ENCODE measurements at places on chromosomes 5 and 9.
A peak's percentile ranks its signal among the peaks of the same experiment; 100 is the strongest.

DNA sequence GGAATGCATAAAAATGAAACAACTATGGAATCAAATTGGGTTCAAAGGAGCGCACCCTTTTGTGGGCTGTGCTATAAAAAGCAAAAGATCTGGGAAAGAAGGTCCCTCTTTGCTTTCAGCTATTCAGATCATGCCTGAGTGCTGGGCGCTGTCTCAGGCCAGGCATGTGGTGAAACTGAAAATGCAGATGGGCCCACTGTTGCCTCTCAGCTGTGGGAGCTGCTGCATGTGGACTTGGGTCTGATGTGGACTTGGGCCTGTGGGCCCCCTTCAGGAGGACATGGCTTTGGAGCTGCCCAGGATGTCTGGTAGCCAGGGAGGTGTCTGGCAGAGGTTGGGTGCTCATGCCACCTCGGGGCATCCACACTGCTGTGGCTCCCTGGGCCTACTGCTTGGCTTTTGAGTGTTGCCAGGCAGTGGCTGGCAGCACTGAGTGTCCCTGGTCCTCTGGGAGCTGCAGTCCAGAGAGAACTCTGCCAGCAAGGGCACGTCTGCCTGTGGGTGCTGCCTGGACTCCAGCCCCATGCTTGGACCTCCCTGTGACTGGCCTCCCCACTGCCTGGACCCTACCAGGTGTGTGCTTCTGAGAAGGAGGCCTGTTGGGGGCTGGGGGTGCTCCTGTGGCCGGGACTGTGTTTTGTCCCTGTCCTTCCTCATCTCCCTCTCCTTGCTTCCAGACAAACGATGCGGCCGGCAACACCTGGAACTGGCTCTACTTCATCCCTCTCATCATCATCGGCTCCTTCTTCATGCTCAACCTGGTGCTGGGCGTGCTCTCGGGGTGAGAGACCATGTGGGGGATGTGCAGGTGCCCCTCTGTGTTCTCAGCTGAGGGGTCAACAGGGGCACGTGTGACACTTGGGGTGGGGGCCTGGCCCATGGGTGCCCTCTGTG lies 74.3 kb downstream of the CACNA1B start:
- no peak for DNase-seq

- no peak for DNase-seq
These were observed 302.5 kb downstream of the TENT4A start for GRCh38 chr5:7015586-7016256.

GRCh38 chr5:36108758-36109460 lies 42.2 kb upstream of the UGT3A2 start:
- peak; percentile 37 for DNase-seq

DNA sequence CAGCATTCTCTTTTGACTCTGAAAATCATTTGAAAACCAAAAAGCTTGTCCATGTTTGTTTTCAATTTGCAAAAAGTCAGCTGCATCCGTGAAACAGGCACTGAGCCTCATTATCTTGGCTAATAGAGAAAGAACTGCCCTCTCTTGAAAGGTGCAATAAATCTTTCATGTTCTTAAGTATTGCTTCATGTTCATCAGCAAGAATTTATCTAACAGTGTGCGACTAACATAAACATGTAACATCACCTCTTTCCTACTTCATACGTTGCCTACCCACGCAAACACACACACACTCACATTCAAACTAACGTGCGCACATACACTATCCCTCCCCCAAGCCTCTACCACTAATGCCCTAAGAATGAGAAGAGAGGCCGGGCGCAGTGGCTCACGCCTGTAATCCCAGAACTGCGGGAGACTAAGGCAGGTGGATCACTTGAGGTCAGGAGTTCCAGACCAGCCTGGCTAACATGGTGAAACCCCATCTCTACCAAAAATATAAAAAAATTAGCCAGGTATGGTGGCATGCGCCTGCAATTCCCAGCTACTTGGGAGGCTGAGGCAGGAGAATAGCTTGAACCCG lies 629.7 kb upstream of the ZNF608 start:
- no peak for DNase-seq

GRCh38 chr5:31748458-31749172 lies 109.7 kb downstream of the PDZD2 start:
- no peak for DNase-seq

DNA sequence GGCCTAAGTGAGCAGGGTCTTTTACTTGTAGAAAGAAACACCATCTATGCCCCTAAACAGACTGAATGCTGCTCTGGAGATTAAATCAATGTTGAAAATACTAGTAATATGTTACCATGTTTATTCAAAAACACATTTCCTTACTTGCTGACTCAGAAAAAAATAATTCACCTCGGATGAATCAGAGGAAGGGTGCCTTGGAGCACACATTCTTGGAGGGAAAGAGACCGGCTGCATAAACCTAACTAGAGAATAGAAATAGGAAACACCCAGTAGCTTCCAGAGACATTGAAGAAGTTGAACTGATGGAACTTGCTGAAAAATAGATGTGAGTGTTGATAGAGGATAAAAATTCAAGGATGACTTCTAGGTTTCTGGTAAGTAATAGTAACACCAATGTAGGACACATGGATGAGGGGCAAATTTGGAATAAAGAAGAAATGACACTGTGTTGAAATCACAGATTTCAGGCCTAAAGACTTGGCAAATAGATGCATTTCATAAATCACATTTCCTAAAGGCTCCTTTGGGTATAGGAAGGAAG lies 76.9 kb upstream of the MINAR2 start:
- DNase-seq, result no peak

GRCh38 chr5:6466975-6467567 lies 18.4 kb downstream of the UBE2QL1 start:
- no peak for DNase-seq

- peak; percentile 73 for DNase-seq
These were observed 131.6 kb upstream of the NIPBL start for GRCh38 chr5:36744773-36745589.

DNA sequence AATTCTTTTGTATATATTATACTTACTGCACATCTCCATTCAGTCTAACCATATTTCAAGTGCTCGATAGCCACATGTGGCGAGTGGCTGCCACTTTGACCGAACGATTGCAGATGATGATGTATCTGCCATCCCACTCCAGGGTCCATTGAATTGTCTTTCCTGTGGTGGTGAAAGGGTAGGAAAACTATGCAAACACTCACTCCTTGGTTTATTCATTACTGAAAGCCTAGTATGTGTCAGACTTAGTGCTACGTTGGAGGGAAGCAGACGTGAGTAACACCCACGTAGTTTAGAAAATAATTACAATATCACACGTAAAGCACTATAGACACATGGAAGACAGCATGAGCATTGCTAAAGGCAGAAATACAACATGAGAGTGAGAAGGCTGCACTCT lies 353.7 kb downstream of the CSNK1G3 start:
- no peak for DNase-seq

DNA sequence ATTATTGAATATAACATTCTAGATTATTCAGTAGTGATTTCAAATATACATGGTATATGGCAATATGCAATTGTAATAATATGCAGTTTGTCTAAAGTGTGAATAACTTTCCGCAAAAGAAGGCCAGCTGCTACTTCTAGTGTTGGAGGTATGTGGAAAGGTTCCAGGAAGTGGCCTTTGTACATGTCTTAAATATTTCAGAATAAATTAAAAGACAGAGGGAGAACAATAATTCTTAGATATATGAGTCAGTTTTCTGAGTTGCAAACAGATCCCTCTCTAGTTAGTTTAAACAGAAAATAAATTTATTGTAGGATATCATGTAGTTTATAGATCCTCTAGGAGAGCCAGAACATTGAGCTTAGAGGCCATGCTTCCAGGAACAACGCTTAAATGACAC lies 210.8 kb upstream of the ELL2 start:
- no peak for DNase-seq

- DNase-seq, result no peak
These were observed 119.9 kb downstream of the FOXD1 start for GRCh38 chr5:73328640-73329039.

- DNase-seq, result no peak
These were observed 11.6 kb downstream of the ERP44 start for GRCh38 chr9:100087218-100087617.

- no peak for DNase-seq
These were observed 672.5 kb upstream of the RORB start for GRCh38 chr9:73824671-73825070.

GRCh38 chr5:154273963-154274827 lies 83.7 kb downstream of the GALNT10 start:
- DNase-seq, result no peak

GRCh38 chr9:75612205-75612604 lies 278.3 kb upstream of the PCSK5 start:
- no peak for DNase-seq

GRCh38 chr5:10235350-10235749 lies 14.3 kb downstream of the ATPSCKMT start:
- no peak for DNase-seq

DNA sequence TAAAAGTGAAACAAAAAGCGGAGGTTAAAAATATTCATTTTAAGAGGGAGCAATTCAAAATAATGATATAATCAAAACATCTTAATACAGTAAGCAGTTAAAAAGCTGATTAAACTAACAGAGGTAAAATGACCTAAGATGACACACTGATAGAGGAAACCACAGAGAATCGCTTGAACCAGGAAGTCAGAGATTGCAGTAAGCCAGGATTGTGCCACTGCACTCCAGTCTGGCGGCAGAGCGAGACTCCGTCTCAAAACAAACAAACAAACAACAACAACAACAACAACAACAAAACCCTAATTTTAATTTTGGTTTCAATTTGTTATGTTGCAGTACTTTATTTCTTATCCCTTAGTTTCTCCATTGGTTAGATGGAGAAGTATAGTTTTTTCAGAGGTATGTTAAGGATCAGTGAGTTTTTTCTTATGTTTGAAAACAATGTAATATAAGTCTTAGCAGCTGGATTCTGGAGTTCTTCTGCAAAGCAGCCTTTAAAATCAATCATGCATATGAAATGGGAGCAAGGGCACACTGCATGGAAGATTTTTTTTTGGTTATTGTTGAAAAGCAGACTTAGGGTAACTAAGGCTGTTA lies 58.5 kb downstream of the MLANA start:
- peak; percentile 46 for DNase-seq

GRCh38 chr9:69820955-69821788 lies 555 bp downstream of the CFAP95 start:
- no peak for DNase-seq

GRCh38 chr5:105905392-105905791 lies 1765.3 kb downstream of the EFNA5 start:
- DNase-seq, result no peak

- no peak for DNase-seq
These were observed 20.7 kb upstream of the MOCS2 start for GRCh38 chr5:53130266-53130665.

GRCh38 chr5:141570655-141571054 lies 48.1 kb downstream of the DIAPH1 start:
- DNase-seq, result no peak

DNA sequence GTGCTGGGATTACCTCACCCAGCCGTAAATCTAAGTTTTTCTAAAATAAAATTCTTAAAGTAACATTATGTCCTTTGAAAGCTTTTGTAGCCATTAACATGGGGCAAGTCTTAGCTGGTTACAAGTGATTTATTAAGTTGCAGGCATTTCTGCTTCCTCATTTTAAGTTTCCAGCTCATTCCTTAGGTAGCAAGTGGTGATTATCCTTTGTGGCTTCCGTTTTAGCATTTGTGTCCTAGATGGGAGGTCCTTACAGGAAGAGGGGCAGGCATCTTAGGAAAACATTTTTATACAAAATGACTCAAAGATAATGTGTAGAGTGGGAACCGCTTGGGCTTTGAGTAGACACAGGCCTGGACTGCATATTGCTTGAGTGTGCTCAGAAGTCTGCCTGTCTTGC lies 35.0 kb upstream of the ROPN1L start:
- DNase-seq, result no peak

- DNase-seq, result no peak
These were observed 762.8 kb upstream of the WWC1 start for GRCh38 chr5:167528651-167529050.

DNA sequence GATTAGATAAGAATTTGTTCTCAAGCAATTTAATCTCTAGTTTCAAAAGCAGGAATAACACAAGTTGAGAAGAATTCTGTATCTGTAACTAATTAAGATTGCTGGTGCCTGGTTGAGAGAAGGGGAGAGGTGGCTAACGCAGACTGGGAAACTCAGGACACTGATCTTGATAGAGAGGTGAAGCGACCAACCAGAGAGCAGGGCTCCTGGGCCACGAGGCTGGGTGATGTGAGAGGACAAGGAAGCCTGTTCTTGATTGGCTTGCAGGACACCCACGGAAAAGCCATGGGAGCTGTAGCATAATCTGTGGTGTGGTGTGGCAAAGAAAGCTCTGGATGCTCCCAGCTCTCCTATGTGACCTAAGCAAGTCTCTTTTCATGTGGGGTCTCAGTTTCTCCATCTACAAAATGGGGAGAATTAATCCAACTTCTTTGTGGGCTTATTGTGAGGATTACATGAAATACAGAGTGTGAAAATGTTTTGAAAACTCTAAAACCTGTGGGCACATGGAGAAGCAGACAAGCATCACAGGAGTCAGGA lies 594.1 kb upstream of the BRINP1 start:
- DNase-seq, result no peak

DNA sequence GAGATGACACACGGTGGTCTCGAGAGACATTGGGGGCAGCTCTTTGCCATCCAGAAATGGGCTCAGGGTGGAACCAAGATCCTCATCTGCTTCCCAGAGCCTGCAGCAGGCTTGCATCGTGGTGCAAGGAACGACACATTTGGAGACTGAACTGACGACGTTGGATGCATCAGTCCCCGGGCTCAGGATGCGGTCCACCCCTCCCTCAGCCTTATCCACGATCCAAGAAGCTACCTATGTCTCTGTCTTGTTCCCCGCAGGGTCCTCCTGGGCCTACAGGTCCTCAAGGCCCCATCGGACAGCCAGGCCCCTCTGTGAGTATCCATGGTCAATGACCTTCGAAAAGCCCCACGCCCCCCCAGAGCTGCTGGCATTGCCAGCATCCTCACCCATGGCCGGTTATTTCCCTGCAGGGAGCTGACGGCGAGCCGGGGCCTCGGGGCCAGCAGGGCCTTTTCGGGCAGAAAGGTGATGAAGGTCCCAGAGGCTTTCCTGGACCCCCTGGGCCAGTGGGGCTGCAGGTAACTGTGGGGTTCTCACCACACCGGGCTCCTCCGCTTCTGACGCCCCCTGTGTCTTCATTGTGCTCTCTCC lies 69.4 kb upstream of the FCN2 start:
- no peak for DNase-seq

- no peak for DNase-seq
These were observed 8.2 kb upstream of the CD180 start for GRCh38 chr5:67204821-67205220.

DNA sequence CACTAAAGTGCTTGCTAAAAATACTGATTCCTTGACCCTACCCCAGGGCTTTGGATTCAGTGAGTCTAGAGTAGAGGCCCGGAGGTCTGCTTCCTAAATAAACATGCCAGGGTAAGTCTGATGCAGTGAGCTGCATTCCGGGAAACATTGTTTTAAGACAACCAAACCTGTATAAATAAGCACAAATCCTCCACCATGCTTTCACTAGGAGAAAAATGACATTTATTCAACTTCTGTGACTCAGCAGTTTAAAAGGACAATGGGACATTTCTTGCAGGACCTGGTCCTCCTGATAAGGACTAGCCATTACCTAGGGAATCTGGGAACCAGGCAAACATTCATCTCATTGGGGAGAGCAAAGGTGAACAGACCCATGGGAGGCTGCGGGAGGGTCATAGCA lies 335.3 kb downstream of the MLLT3 start:
- no peak for DNase-seq

GRCh38 chr5:172149073-172149472 lies 39.0 kb downstream of the STK10 start:
- no peak for DNase-seq
